ENCODE measurements at places on chromosomes 6 and 20.

DNA sequence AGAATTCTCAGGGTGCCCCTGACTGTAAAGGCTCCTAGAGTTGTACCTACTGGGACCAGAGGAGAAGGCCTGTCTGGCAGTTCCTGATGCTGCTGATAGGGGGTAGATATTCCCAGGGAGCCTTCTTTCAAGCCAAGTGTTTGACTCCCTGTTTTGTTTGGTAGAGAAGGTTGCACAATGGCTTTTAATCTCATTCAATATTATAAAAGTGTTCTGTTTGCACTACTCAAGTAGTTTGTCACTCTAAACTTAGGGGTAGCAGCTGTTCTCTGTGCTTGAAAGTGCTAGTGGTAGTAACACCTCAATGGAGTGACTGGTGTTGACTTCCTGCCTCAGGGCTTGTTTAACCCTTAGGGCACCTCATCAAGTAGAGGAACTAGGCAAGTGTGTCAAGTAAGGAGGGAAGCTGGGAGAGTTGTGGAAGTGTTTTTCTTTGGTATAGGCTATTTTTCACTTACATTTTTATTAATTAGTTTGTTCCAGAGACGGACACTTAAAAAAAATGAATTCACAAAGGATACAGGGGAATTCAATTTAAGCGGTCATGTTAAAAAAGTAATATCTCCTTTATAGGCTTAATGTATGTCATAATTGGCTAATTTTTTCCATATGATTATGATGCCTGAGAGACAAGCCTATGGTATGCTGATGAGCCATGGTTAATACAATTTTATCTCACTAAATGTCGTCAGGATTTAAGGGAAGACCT lies 38.1 kb downstream of the BICRAL start:
- DNase-seq = no peak

DNA sequence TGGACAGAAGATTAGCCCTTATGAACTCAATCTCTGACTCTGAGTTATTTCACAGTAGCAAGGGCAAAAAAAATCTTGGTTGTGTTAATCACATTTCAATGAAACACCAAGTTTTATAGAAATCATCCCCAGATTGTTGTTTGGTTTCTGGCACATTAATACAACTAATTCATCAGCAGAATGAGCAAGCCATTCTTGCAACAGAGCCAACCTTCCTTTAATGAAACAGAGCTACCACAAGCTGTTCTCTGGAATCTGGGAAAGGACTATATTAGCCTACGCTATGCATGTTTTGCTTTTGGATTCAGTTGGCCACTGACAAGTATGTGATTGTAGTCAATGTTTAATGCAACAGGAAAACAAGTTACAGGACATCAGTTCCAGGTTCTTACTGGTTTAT lies 13.8 kb upstream of the POPDC3 start:
- no peak for DNase-seq

- no peak for DNase-seq
Measured at GRCh38 chr6:101236709-101237108, 156.8 kb upstream of the GRIK2 start.

GRCh38 chr6:135179920-135180541 lies 1.1 kb upstream of the MYB start:
- no peak for DNase-seq

DNA sequence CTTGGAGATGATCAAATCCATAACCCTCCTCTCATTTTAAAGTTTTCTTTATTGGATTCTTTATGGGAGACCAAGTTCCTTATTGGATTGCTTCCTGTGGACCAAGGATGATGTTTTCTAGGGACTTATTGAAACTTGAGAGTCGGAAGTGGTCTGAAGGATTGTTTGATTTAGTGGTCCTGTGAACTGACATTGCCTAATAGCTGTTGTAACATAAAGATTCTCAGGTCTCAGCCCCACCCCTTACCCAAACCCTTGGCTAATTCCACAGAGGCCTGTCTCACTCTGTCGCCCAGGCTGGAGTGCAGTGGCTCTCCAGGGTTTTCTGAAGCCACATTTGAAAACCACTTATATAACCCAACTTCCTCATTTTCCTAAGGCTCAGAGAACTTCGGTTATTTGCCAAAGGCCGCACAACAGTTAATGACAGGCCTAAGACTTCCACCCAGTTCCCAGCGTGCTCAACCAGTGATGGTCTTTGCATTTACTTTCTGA lies 77.0 kb downstream of the ATXN1 start:
- no peak for DNase-seq

DNA sequence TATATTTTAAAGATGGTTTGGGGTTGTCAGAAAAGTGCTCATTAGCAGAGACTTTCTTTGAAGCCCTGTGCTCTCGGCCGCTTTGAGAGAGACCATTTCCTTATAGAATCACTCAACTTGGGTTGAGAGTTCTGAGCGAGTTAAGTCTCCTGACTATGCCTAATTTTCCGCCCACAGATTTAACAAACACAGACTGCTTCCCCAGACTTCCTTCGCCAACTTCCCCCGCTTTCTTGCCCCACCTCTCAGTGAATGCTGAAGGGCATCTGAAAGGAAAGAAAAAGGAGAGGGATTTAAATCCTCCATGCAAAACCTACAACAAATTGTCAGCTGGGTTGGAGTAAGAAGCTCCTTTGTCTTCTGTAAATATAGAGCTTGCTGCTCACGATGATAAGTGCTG lies 224.0 kb downstream of the EYA2 start:
- no peak for DNase-seq

DNA sequence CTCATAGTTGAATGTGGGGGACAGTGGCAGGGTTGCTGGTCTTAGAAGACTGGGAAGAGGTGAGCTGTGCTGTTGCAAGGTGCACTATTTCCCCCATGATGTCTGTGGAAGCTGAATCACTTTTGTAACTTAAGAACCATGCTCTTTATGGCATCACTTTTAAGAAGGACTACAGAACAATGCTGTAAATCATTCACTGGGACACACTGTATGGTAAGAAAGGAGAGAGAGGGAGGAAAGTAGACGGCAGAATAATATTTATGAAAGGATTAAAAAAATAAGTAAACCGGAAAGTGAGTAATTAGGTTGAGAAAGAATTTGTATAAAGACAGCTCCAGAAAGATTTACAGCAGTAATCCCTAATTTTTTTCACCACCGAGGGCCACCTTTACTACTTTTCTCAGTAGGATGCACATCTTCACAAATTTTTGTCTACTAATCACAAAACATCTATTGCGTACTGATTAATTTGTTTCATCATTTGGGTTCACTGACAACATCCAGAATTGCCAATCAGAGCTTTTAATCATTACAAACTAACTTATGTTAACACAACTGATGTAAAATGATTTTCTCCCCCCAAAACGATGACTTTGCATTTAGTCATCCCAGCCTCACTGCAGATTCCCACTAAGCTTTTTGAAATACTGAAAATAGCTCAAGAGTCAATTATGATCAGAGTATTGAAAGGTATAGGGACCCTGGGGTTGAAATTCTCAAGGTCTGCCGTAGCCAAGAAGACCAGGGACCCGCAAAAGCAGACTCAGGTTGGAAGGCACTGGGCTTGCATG lies 560.7 kb upstream of the NOX3 start:
- DNase-seq = no peak

GRCh38 chr6:18362058-18362561 lies 25.0 kb upstream of the RNF144B start:
- DNase-seq = no peak

DNA sequence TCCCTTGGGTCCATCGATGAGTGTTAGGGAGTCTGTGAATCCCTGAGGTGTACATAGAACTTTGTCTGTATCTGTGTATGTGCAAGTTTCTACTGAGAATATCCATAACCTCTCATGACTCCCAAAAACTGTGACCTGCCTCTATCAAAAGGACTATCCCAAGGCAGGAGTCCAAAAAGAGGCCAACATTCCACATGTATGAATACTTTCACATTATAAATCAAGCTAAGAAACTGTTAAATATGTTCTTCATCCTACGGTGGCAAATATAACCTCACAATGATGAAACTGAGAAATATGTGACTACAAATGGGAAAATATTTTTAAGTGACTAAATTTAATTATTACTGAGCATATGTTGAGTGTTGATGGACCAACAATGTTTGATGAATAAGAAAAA lies 16.1 kb upstream of the STX11 start:
- no peak for DNase-seq

- DNase-seq = no peak
Measured at GRCh38 chr6:169665289-169665688, 36.5 kb downstream of the WDR27 start.

GRCh38 chr6:150403458-150404246 lies 34.8 kb downstream of the IYD start:
- DNase-seq = no peak

DNA sequence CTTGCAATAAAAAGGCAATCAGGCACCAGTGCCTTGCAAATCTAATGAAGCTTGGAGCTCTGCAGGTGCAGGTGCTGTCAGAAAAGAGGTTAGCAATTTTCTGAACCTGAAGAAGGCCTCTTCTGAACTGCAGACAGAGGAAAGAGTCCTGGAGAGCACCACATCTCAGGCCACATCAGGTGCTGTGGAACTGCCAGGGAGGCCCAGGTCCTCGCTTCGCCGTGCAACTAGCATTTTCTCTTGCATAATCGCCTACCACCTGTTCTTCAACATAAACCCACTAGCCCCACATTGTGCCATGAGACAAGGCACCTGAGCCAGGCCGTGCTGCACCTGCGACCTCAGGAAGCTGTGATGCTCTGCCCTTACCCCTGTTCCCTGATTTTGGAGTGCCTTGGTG lies 187.6 kb downstream of the DTNBP1 start:
- no peak for DNase-seq

DNA sequence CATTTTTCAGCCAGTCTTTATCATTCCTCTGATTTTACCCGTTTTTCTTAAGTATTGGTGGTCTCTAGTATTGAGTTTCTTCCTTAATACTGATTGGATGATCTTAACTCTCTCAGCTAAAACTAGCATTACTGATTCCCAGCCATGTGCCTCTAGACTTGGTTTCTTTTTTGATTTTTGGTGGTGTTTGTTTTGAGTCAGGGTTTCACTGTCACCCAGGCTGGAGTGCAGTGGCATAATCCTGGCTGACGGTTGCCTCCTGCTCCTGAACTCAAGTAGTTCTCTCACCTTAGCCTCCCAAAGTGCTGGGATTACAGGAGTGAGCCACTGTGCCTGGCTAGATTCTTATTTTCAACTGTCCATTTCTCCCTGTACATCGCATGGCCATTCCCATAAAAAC lies 24.9 kb downstream of the DPPA5 start:
- no peak for DNase-seq

DNA sequence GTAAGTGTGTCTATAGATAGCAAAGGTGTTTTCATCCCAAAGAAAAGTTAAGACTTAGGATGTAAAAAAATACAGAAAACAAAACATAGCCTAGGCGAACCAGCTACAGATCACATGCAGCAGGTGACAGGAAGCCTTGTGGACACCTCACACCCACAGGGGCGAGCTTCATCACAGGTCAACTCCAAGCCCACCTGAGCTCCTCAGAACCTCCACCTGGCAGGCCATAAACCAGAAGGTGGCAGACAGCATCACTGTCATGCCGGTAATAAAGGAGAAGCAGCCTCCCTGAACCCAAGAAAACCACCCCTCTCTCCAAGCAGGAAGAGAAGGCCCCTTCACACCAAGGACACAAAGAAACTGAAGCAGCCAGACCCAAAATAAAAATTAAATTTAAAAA lies 1.0 kb downstream of the RALGAPA2 start:
- no peak for DNase-seq

GRCh38 chr20:4014031-4014474 lies 1.3 kb downstream of the RNF24 start:
- DNase-seq = no peak

- no peak for DNase-seq
Measured at GRCh38 chr20:62951143-62951895, 1.2 kb upstream of the SLC17A9 start.

GRCh38 chr6:97023982-97024381 lies 99.5 kb downstream of the KLHL32 start:
- no peak for DNase-seq

- no peak for DNase-seq
Measured at GRCh38 chr20:9103955-9104354, 35.1 kb downstream of the PLCB4 start.

DNA sequence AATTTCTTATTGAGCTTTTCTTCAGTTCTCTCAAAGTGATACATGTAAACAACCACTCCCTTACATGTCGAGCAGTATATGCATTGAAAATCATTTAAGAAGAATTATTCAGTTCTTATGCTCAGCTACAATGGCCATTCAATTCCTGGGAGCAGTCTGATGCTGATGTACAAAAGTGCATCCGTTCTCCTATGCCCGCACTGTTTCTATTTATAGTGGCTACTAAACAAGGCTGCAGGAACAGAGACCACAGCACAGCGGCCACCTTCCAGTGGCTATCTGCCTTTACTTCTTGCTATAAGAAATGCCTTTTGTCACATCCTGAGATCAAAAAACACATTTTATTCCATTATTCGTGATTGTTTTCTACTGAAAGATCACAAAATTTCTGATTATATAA lies 82.2 kb downstream of the FHL5 start:
- no peak for DNase-seq

DNA sequence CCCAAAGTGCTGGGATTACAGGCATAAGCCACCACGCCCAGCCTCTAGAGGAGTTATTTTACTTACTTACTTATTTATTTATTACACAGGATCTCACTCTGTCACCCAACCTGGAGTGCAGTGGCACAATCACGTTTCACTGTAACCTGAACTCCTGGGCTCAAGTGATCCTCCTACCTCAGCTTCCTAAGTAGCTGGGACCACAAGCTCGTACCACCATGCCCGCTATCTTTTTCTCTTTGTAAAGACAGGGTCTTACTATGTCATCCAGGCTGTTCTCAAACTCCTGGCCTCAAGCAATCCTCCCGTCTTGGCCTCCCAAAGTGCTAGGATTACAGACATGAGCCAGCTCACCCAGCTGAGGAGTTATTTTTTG lies 1.6 kb upstream of the TRIB3 start:
- DNase-seq = no peak

DNA sequence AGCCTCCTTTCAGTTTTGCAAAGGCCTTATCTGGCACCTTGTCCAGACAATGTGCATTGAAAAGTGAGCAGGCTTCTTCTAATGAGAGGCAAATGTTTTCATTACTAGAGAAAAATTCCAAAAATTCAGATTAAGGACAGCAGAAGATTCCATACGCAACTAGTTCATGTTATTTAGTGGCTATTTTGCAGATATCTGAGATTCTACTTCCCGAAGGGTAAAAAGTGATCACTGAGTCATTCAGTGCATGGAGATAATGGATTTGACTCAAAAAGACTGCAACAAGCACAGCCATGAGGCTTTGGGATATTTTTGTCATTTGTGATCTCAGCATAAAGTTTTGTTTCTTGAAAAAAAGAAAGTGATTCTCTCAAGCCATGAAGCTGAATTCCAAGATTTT lies 29.9 kb downstream of the METTL24 start:
- DNase-seq = no peak
